Bronchus fibroblast of lung (primary cell): ENCODE measurements at places on chromosomes 13 and 19. TPM values are rescaled to one million over a fixed set of nuclear protein-coding genes. Genes with fewer than 3 reads are reported as not detected.

The COL5A3 gene
- total RNA-seq, result 0.34 and 0.59 TPM in 2 replicates

The LSR gene
- total RNA-seq, result 1.8 and 2.0 TPM in 2 replicates

The SPRY2 gene
- 17.5 and 18.3 TPM in 2 replicates for total RNA-seq

The PSG11 gene
- not detected in 2 replicates for total RNA-seq

The ZNF134 gene
- 8.4 and 9.1 TPM in 2 replicates for total RNA-seq

The VSIG10L gene
- total RNA-seq, result 0.17 and 0.89 TPM in 2 replicates

The GSX1 gene
- total RNA-seq, result not detected in 2 replicates
